Stimulated activated CD4-positive, alpha-beta T cell treated with anti-CD3 and anti-CD28 coated beads, TNF-alpha, amount 100 ng/mL, for 4 hours (primary cell): ENCODE measurements at places on chromosomes 3 and 15.
A peak's percentile ranks its signal among the peaks of the same experiment; 100 is the strongest.

GRCh38 chr3:43879166-43879565 is 188.4 kb downstream of the ABHD5 start:
- no peak for DNase-seq

GRCh38 chr3:179421500-179421899 is 29.8 kb downstream of the GNB4 start:
- DNase-seq: no peak

- no peak for DNase-seq
These were observed 102.9 kb upstream of the ABHD17C start for GRCh38 chr15:80591938-80592825.

- DNase-seq: no peak
These were observed 11.9 kb downstream of the C2CD4B start for GRCh38 chr15:62153228-62153627.

DNA sequence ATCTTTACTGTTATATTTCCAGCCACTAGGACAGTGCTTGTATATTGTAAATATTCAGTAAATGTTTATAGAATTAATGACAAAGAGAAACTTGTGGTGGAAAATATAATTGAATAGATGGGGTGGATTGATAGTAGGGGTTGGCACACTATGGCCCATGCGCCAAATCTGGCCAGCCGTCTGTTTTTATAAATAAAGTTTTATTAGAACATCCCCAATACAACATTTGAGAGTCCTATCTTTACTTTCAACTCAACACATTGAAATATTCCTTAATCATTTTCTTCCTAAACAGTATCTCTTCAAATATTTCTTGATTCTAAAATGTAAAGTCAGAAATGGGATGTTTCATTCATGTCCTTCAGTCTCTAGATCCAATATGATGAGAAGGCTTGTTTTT is 45.1 kb downstream of the VPS8 start:
- DNase-seq: no peak

DNA sequence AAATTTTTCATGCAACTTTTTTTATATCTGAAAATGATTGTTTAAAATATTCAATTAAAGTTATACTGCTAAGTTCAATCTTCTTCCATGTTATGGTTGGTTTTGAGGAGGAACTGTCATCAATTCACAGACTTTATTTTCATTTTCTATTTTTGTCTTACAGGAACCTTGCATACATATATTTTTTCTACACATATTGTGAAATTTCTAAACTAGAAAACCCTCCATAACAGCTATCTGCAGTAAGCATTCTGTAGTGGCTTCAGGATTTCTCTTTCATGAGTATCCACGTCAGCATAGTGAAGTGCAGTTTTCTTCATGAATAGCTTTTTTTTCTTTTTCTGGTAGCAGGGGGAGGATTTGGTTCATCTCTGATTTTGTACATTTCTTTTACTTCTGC is 48.2 kb downstream of the ATR start:
- no peak for DNase-seq

- DNase-seq: no peak
These were observed 50.3 kb downstream of the PSMD6 start for GRCh38 chr3:63972987-63973386.

DNA sequence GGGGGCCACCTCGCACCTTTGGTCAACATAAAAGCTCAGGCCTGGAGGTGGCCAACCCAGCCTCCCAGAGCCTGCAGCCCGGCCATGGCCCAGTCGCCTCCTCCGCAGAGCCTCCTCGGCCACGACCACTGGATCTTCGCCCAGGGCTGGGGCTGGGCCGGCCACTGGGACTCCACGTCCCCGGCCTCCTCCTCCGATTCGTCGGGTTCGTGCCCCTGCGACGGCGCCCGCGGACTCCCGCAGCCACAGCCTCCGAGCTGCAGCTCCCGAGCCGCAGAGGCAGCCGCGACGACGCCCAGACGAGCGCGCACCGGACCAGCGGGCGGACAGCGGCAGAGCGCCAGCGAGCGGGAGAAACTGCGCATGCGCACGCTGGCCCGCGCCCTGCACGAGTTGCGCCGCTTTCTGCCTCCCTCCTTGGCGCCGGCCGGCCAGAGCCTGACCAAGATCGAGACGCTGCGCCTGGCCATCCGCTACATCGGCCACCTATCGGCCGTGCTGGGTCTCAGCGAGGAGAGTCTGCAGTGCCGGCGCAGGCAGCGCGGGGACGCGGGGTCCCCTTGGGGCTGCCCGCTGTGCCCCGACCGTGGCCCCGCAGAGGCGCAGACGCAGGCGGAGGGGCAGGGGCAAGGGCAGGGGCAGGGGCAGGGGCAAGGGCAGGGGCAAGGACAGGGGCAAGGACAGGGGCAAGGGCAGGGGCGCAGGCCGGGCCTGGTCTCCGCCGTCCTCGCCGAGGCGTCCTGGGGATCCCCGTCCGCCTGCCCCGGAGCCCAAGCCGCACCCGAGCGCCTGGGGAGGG is at the start of gene MESP2:
Gene MESP2 (plus strand): TSS at position 59 of the 799 bp plus-strand sequence. CDS start 26 bp downstream, at position 85.
- peak; percentile 45 for DNase-seq

GRCh38 chr15:99306694-99307338 is 55.5 kb downstream of the LRRC28 start:
- DNase-seq: no peak

GRCh38 chr15:35054380-35054779 is 30.7 kb downstream of the NANOGP8 start:
- no peak for DNase-seq

- no peak for DNase-seq
These were observed 227.5 kb upstream of the COL8A1 start for GRCh38 chr3:99410789-99411311.
